ENCODE measurements at places on chromosomes 7 and 10.

DNA sequence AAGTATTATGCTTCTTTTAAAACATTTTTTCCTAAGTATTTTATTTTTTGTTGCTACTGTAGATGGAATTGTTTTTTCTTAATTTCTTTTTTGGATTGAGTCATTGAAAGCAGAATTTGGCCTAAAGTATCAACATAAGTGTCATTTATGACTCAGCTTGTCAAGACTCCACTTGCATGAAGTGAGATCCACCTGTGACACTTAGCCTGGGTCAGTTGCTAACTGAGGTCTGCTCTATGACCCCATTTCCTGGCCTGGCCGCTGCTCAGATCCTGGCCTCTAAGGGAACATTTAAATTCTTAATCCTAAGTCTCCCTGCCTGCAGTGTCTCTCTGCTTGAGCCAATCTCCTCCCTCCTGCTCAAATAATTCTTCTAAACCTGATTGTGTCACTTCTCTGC is 35.5 kb downstream of the TMEM270 start:
- DNase-seq = no peak

GRCh38 chr10:777913-778479 is 88.5 kb upstream of the DIP2C start:
- DNase-seq = no peak

DNA sequence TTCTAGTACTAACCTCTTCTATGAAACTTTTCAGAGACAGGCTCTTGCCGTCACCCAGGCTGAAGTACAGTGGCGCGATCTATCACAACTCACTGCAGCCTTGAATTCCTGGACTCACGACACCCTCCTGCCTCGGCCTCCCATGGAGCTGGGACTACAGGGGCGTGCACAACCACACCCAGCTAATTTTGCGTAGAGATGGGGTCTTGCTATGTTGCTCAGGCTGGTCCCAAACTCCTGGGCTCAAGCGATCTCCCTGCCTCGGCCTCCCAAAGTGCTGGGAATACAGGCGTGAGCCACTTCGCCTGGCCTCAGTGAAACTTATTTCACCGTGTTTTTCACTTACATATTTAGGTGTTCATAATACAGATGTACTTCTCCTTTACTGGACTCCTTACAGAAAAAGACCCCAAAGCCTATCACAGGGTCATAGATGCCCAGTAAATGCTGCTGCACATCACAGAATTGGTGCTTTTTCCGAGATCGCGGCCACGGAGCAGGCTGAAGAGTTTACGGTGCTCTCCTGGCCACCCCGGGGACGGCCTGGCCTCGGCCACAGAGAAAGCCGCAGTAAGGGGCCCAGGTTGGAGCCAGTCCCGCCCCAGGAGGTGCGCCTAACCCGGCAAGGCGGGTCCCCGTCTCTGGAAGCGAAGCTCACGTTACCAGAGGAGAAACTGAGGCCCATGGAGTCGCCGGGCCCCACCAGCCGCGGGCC is 595 bp downstream of the TBL2 start:
- DNase-seq = no peak

DNA sequence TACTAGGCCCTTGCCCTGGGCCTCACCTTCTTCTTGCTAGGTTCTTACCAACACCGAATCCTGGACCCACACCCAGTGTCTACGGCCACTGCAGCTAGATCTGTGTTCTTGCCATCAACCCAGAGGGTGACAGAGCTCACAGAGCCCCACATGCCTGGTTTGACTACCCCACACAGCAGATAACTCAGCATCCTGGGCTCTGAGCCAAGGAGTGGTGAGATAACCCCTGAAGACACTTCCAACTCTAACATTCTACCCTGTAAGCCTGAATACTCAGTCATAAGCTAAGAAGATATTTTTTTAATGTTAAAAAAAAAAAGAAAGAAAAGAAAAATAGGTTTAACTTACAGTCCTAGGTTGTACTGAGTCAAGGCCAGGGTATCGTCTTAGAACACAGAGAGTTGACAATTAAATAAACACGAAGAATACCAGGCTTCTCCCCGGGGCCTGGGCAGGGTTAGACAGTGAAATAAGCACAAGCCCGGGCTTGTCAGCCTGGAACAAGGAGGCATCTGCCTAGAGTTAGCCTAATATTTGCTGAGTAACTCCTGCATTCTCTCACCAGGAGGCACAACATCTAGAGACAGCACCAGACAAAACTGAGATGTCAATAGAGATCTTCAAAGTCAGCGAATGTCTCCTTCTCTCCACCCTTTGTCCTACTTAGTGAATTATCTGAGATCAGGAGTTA is 556.5 kb upstream of the LRRN3 start:
- no peak for DNase-seq

DNA sequence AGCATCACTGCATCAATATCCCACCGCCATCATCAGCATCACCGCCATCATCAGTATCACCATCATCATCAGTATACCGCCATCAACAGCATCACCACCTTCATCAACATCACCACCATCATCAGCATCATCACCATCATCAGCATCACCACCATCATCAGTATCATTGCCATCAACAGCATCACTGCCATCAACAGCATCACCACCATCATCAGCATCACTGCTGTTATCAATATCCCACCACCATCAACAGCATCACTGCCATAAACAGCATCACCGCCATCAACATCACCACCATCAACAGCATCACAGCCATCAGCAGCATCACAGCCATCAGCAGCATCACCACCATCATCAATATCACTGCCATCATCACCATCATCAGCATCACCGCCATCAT is 115.8 kb downstream of the RGS10 start:
- no peak for DNase-seq

DNA sequence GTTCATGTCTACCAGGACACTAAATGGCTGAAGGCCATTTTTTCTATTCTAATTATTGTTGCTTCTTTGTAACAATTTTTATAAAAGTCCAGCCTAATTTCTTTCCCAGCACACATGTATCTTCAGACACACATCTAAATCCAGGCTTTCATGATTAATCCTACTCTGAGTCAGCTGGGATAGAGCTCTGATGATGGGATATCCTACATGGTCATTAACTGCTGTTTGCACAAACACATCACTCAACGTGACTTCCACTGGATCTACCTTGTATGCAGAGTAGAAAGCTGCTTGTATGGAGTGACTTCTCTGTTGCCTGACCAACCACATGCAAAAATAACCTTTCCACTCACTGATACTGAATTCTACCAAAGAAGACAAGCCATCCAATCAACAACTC is 260.9 kb downstream of the AHR start:
- no peak for DNase-seq

GRCh38 chr10:9294132-9294663 is 1239.7 kb downstream of the GATA3 start:
- no peak for DNase-seq

- DNase-seq = no peak
These were observed 253.6 kb downstream of the KCNMA1 start for GRCh38 chr10:77383861-77384553.

DNA sequence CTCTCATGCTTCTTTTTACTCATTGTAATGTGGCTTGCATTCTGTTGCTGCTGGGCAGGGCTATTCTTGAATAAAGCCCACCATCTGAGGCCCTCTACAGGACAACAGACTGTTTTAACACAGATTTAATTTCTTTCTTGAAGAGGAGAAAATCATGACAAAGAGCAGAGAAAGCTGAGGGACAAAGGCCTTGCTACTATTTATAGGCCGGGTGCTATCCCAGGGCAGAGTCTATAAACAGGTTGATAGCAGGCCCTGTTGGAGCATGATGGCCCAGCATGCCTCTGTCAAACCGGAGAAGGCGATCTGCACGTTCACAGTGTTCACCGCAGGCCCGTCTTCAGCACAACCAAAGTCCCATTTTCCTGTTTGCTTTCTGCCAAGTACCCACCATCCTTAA is 3.0 kb downstream of the VIPR2 start:
- DNase-seq = peak; percentile 35

DNA sequence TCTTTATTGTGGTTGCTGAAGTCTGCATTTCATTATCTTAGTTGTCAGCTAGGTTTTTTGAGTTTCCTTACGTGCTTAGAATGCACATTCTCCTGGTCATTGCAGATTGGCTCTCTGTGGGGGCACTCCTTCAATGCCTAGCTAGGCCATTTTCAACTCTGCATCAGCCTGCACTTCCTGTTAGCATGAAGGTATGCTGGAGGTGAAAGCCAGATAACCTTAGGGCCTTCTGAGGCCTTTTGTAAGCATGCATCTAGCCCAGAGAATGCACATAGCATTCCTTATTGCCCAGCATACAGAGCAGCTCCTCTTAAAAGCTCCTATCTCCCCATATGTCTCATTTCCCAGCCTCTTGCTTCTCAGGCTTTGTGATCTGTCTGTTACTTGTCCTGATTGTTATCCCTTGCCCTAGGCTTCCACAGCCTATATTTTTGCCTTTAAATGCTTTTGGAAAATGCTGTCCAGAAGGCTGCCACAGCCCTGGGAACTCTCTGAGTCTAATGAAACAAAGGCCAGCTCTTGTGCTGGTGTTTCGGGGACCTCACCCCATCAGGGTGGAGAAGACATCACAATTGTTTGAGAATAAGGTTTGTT is 108.1 kb upstream of the IGFBP3 start:
- DNase-seq = no peak

DNA sequence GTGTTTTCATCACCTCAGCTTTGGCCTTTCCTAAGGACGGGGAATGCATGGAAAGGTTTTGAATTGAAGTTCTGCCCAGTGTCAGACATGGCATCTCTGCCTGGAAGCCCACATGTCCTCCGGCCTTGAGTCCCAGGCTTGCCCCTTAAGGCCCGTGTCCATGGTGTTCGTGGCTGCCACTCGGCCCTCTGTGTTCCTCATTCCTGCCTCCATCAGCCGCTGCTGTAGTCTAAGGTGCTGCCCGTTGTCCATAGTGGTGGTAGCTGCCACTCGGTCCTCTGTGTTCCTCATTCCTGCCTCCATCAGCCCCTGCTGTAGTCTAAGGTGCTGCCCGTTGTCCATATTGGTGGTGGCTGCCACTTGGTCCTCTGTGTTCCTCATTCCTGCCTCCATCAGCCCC is 180.7 kb upstream of the SHH start:
- DNase-seq = peak; percentile 29

GRCh38 chr7:20787660-20788419 is 1.2 kb upstream of the SP8 start:
- DNase-seq = no peak

- DNase-seq = no peak
These were observed 643.5 kb upstream of the POT1 start for GRCh38 chr7:125573126-125573525.

- no peak for DNase-seq
These were observed 36.1 kb downstream of the KCTD7 start for GRCh38 chr7:66664590-66665293.

GRCh38 chr10:34286136-34286739 is 528.9 kb downstream of the PARD3 start:
- DNase-seq = no peak

DNA sequence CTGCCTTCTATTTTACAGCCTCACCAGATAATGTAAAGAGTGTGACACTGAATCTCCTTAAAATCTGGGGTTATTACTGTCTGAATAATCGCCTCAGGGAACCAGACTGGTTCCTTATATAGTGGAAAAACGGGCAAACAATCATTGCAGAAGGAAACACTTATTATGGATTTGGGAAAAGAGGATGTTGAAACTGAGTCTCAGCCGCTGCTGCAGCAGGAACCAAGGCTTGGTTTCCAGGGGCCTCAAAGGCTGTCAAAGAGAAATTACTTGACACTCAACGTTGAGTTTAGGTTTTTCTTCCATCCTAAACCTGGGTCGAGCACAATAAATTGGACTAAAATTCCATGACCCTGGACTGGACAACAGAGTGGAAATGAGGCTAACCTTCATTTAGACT is 103.8 kb upstream of the AHR start:
- no peak for DNase-seq

GRCh38 chr10:3950676-3951275 is 165.8 kb upstream of the KLF6 start:
- DNase-seq = peak; percentile 52

DNA sequence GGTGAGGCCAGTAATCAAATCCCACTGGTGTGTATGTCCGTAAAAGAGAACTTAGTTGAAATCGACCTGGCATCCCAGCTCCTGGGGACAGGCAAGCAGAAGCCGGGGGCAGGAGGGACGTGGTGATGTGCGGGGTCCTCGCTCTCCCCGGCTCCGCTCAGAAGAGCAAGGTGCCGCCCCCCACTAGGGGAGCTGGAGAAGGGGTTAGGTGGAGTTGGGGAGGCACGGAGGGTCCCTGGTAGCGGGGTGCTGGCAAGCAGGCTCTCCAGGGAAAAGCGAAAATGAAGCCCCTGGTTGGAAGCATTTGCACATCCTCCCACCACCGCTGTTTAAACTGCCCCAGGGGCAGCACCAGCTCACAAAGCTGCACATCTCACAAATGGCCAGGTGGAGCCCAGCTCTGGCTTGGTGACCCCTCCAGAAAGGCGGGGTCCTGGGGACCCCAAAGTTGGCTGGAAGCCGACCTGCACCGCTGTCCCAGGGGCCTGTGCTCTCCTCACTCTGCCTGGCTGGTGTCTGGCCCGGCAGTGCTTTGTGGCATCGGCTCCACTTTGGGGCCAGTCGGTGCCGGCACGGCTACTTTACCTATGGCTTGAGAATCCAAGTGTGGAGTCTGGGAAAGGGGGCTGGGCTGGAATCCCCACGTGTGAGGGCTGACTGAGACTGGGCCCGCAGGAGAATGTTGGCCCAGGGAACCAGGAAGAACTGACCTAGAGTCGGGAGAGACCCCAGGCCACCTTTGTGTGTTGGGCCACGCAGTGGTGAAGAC is 2.9 kb upstream of the CFAP46 start:
- DNase-seq = peak; percentile 37

GRCh38 chr7:122884186-122884585 is 2.1 kb downstream of the CADPS2 start:
- no peak for DNase-seq

DNA sequence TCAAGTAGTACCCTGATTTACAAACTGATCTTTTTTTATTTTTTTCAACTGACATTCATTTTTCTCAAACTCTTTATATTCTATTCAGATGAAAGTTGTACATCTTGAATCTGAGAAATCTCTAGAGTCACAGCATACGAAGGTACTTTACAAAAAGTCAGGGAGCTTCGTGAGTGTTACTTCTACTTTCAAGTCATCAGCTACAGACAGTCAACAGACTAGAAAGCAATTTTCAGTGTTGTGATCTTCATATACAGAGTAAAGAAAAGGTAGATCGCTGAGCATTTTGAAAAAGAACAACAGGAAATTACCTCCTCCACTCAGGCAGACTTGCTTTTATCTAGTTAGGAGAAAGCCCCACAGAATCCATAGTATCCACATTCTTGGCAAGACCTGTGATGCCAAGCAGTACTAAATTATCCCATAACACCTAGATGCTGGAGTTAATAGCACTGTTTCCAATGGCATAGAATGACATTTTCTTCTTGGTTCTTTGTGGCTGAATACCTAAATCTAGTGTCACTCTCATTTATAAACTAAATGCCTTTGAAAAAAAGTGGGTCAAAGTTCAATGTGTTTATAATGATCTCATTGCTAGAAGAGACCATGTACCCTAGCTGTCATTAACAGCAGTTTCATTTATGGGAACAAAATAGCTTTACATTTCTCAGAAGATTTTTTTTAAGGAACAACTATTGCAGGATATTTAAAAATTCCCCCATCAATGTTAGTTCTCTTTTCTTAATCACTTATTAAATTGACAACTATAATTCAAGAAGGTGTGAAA is 12.0 kb upstream of the ZNF800 start:
- no peak for DNase-seq

All from activated CD8-positive, alpha-beta memory T cell treated with anti-CD3 and anti-CD28 coated beads, Interleukin-2, amount 50 U/mL, for 48 hours (primary cell).